ENCODE measurements at places on chromosomes 11 and 22.

DNA sequence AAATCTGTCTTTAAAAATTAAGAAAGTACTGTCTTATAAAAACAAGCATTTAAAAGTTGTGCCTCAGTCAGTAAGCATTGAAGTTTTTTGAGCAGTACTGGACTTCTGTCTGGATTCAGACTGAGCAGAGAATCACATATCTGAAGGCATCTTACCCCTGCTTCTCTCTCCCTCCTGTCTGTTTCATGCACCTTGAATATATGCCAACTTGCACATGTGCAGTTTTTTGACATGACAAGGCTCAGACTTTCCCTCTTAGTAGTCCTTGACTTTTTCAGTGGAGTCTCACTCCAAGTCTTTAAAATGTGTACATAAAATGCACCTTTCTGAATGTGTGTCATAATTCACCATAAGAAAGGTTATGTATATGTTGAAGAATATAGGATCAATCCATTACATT lies 19.8 kb downstream of the SPECC1L start:
- DNase-seq, result no peak

DNA sequence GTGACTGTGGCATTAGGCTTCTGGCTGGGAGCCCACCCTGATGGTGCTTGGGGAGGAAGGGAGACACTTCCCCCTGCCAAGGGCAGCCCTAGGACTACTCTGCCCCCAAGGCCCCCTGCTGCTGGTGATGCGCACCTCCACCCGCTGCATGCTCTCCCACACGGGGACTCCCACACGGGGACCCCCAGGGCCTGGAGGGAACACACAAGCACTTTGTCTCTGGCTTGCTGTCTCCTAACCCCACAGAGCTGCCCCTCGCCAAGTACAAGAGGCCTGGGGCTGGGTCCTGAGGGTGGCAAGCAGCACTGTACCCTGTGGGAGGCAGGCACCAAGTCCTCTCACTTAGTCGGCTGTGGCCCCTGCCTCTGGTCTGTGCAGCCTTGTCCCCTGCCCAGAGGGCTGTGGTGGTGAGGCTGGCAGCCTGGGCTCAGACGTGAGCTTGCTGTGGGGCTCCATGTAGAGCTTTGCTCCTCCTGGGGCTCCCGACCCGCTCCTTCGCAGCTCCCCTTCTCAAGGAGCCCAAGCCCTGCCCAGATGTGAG lies 7.9 kb downstream of the LRRC75B start:
- DNase-seq, result no peak

GRCh38 chr11:130448416-130449309 lies at the start of gene ADAMTS15:
Gene ADAMTS15, plus strand, starts transcription at chr11:130448645. Its CDS starts 329 bp downstream, at chr11:130448974.
- peak; percentile 96 for DNase-seq

DNA sequence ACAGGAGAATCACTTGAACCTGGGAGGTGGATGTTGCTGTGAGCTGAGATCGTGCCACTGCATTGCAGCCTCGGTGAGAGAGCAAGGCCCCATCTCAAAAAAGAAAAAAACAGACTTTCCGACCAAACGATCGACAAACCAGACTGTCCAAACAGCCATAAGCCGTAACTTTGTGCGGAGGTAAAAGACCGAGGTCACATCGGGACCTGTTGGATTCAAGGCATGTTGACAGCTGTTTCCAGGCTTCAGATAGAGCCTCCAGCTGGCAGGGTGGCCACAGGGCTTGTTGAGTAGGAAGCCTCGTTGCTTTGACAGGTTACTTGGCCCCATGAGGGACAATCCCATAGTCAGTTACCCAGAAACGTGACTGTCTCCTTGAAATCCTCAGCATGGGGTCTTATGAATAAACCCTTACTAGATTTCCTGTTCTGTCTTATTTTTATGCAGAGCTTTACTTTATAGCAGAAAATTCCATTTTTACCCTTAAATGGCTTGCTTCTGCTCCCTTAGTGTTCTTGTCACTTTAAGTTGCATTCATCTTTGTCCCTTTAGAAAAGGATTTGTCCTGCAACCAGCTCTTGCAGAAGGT lies 22.3 kb downstream of the PPARA start:
- DNase-seq, result no peak

DNA sequence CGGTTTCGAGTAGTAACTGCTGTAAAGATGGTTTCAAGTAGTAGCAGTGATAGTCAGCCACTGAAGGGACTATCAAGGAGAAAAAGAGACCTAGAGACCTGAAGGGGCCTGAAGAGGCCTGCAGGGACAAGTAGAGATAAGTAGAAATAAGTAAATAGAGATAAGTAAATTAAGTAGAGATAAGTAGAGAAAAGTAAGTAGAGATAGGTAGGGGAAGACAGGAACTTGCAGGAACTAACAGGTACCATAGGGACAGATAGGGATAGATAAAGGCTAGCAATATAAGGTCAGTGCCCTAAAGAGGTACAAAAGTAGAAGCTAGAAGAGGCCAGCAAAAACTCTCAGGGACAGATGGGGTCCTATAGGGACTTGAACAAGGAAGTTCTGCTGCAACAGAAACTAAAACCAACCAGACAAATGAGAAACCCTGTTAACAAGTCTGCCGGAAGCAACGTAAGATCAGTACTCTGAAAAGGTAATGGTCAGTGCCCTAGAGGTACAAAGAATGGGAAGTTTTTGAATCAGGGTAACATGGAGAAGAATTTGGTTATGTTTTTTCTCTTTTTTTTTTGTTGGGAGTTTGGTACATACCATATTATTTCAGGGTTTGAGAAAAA lies 9.6 kb upstream of the SC5D start:
- DNase-seq, result no peak

DNA sequence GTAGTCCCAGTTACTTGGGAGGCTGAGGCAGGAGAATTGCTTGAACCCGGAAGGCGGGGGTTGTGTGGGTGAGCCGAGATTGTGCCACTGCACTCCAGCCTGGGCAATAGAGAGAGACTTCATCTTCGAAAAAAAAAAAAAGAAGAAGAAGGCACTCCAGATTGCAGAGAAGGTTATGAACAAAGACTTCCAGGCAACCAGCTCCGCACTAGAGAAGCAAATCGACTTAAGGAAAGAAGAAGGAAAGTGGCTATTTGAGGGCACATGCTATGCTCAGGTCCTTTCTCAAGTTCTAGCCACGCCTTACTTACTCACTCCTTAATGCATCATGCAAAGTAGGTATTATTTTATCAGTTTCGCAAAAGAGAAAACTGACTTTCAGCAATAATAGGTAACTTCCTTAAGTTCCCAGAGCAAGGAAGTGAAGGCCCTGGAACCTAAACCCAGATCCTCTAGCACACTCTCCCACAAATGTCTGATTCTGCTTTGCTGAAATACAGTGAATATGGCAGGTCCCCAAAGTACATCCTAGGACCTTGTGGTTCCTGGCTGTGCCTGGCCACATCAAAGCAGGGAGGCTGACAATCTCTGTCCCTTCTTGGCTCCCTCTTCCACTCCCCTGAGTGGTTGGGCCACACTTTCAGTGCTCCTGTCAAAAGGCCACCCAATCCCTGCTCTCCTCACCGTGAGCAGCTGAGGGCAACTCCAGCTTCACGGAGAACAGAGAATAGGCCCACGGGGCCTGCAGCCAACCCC lies 14.2 kb downstream of the CD3E start:
- DNase-seq, result no peak

DNA sequence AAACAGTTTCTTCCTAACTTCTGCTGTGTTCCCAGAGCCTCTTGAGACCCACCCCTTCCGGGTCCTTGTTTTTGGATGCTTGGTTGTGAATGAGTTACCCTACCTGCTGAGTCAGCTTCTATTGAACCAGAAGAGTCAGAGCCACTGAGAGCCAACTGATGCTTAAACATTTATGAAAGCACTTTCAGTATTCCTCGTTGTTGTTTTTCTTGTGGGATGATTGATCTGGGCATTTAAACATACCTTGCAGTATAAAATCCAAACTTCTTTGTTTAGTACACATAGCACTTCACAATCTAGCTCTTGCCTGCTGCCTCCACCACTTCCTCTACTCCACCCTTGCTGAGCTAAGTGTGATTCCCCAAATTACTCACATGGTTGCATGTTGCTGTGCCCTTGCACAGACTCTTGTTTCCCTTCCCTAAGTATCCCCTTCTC lies 5.5 kb downstream of the PRSS23 start:
- DNase-seq, result no peak

- DNase-seq, result no peak
These were observed 52.5 kb downstream of the TRIM44 start for GRCh38 chr11:35714882-35715627.

DNA sequence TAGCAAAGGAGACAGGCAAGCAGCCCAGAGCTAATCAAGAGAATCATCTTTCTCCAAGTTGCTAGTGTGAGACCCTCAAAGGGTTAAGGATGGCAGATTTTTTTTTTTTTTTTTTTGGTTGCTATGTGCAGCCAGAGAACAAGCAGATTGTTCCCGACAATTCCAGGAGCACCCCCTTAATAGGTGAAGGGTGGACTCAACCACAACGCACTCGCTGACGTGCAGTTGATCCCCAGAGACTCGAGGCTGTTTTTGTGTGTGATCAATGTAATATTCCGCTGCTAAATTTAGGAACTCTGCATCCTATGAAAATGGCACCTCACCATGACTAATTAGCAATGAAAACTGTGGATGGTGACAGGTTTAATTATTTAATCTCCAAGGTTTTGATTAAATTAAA lies 789.0 kb downstream of the KCNA4 start:
- DNase-seq, result no peak

DNA sequence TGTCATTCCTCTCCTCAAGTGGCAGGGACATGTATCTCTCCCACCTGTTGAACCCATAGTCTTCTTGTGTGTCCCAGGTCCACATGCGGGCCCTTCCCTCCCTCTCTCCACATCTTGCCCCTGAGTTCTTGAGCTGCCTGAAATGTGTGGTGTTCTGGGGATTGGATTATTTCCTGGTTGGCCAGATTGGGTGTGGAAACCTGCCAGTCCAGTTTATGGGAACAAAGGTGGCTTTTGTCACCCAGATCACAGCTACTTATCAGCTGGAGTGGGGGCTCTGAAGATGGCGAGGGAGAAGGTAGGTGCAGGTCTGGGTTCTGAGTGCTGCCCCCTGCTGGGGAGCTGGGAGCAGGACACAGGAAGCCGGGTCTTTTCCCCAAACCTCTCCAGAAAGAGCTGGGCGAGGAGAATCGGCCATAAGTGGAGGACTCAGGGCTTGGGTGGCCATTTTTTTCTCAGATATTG lies 14.2 kb downstream of the DTX4 start:
- peak; percentile 33 for DNase-seq

DNA sequence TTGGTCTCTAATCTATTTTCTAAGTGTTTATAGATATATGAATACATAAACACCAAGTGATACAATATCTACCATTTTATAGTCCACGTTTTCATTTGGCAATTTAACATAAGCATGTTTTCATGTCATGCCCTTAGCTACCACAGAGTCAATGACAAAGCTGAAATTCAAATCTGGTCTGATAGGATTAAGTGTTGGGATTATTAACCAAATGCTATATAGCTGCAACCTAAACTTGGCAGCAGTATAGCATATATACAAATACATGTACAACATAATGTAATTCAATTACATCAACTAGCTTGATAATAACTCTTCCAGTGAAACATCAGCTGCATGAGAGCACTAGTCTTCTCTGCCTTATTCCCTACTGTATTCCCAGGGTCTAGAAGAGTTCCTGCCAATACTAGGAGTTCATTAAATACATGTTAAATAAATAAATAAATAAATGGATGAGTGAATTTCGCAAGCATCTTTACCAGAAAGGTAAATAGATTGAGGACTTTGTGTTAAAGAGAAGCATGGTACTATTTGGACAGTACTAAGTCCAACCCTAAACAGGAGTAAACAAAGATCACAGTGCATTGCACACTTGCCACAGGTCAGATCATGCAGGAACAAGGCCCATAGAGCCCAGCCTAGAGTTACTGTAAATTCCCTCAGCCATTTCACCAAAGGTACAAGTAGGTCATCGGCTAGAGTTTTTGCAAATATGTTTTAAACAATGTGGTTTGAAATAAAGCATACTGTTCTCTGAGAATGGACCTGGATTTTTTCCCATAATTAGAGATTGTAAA lies 12.8 kb downstream of the SAA4 start:
- DNase-seq, result no peak

DNA sequence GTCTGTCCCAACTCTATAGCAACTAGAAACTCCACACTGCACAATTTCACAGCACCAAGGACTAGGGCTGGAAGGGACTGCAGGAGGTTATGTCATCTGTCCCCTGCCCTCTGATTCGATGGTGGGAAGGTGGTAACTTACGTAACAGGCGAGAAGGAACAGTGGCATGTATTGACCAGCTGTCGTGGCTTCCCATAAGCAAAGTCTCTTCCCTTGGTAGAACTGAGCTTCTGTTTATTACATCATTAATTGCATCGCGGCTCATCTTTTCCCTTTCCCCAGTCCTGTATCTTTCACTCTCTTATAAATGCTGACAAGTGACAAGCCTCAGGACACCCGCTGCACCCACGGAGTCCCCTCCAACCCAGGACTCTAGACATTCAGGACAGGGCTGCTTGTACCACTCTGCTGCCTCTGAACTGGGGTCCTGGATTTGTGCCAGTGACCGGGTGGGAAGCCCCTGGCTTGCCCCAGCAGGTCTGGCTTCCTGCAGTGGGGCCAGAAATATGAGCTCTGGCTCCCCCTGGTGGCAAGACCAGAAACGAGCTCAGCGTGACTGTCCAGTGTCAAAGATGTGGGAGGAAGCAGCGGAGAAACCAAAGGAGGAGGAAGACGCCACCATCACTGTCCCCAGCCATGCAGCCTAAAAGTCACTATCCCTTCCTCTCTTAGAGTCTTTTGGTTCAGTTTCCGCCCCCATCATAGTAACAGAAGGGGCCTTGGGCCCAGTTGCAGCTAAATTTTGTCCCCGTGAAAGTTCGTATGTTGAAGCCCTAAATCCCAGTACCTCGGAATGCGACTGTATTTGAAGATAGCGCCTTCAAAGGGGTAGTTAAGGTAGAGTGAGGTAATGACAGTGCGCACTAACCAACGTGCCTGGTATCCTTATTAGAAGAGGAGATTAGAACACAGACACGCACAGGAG lies 84.5 kb downstream of the ISX start:
- DNase-seq, result peak; percentile 27

DNA sequence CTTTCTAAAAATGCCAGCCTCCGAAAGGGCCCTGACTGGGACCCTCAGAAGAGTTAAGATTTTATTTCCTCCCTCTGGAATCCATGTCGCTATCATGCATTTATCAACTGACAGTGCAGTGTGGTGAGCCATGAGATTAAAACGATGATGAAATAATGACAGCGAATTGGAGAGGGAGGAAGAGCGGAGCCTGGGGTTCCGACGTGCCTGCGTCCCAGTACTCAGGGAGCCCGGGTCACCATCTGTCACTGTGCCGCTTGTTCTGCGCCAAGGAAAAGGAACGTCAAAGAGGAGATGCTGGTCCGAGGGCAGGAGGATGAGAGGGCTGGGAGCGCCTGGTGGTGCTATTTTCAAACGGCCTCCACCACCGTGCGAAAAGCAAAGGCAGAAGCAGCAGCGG lies 46.2 kb downstream of the MACROD1 start:
- DNase-seq, result no peak

- no peak for DNase-seq
These were observed 11.5 kb upstream of the TMPRSS13 start for GRCh38 chr11:117940736-117941135.

GRCh38 chr11:44986315-44986714 lies 35.6 kb upstream of the TP53I11 start:
- DNase-seq, result no peak

Measured in NCI-H1105 treated with DMSO at 0.1 percent for 48 hours (cell line).